SJSA1 (cell line): ENCODE measurements at places on chromosomes 11 and 22. TPM values are rescaled to one million over a fixed set of nuclear protein-coding genes. Genes with fewer than 3 reads are reported as not detected.

- DNase-seq = peak; percentile 72
- no peaks in the 10 kb centered on the region for H3K4me1 ChIP-seq
- H3K36me3 ChIP-seq = no peaks in the 10 kb centered on the region
- no peak overlapping the region for H3K27ac ChIP-seq
- H3K4me3 ChIP-seq = no peak overlapping the region
- H3K27me3 ChIP-seq = peaks cover 45% of the 10 kb centered on the region
Measured at GRCh38 chr11:41201156-41201555, 258.3 kb downstream of the LRRC4C start.

DNA sequence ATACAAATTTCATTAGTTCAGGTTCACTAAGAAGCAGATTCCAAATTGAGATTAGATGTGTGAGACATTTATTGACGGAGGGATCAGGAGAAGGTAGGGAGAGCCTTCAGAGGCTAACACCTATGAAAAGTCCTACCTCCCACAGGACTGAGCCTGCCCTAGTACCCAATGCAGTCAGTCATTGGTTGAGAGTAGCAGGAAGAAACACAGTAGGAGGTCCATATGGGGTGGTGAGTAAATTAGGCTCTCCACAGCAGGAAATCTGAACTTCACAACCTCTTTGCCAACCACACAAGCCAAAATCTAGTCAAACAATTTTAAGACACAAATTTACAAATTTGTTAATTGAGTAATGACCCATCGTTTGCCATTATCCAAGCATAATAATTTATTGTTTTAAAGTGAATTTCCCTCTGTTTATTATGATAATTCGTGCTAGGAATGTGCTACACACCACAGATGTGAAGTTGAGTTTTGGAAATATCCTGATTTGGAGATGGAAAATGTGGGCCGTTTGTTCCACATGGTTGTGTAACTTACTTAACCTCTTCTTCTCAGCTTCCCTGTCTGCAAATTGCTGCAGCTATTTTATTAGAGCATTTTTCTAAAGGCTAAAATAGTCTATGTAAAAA lies 542.1 kb downstream of the ETS1 start:
- no peak overlapping the region for H3K27ac ChIP-seq
- no peak for DNase-seq
- no peaks in the 10 kb centered on the region for H3K4me1 ChIP-seq
- no peak overlapping the region for H3K4me3 ChIP-seq

DNA sequence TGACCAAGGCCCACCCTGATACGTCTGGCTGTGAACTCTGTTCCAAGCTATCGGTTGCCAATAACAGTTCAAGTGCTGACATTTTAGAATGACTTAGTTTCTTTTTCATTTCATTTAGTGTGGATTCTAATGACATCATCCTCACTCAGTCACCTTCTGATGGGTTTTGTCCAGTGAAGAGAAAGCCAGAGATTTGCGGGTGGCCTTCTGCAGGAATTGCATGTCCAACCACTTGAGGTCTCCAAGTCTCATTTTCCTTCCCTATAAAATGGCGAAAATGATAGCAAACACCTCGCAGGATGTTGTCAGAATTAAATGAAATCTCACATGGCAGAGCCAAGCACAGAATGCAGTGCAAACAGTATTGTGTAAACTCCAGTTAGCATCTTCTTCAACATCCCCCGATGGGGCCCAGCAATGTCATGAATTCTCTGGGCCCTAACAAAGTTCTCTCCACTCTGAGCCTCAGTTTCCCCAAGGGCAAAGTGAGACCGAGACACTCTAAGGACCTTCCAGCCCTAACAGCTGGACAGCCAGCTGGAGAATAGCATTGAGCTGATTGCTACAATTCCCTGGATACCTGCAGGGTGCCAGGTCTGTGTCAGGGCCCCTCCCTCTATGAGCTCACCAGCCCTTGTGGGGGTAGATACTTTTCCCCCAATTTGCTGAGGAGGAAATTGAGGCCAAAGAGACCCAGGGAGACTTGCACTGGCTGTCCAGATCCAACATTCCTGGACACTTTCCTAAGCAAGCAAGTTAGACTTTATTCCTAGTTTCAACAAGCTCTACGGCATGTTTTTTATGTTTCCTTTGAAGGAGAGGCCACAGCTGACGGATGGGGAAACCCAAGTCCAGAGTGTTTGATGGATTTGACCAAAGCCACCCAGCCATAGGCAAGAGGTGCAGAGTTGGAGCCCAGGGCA lies 286.7 kb downstream of the MN1 start:
- no peak for DNase-seq
- H3K27ac ChIP-seq = no peak overlapping the region
- no peak overlapping the region for H3K4me3 ChIP-seq
- H3K36me3 ChIP-seq = no peaks in the 10 kb centered on the region

- DNase-seq = no peak
- peaks cover 3% of the 10 kb centered on the region; the same call in 1 of the 2 replicates for H3K4me1 ChIP-seq
- no peak overlapping the region for H3K27ac ChIP-seq
- H3K27me3 ChIP-seq = no peaks in the 10 kb centered on the region
- no peaks in the 10 kb centered on the region for H3K36me3 ChIP-seq
Measured at GRCh38 chr11:128828350-128828749, 38.7 kb downstream of the KCNJ1 start.

GRCh38 chr11:27702811-27703210 lies 2.6 kb upstream of the BDNF start:
- H3K4me1 ChIP-seq = 0 out of 2 replicates have a peak, but pooled peaks cover 3% of the 10 kb centered on the region
- H3K27me3 ChIP-seq = no peaks in the 10 kb centered on the region
- no peak overlapping the region for H3K4me3 ChIP-seq
- DNase-seq = no peak

Gene FAM83F
- not detected in 2 replicates for total RNA-seq

Gene NLRP14
- total RNA-seq = not detected in 2 replicates

GRCh38 chr22:28894334-28894733 lies 11.0 kb downstream of the ZNRF3 start:
- DNase-seq = no peak
- H3K27me3 ChIP-seq = no peaks in the 10 kb centered on the region
- peaks cover 10% of the 10 kb centered on the region for H3K4me1 ChIP-seq
- no peaks in the 10 kb centered on the region for H3K36me3 ChIP-seq
- H3K27ac ChIP-seq = no peak overlapping the region

DNA sequence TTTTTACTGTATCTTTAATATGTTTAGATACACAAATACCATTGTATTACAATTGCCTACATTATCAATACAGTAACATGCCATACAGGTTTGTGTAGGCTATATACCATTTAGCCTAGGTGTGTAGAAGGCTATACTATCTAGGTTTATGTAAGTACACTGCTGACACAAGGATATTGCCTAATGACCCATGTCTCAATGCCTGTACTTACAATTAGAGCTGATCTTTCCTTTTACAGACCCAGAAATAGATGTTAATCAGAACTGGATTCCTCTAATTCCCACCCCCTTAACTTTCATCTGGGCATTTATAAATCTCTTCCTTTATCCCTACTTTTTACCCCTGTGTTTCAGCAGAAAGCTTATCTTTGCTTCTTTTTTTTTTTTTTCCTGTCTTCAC lies 229.5 kb downstream of the METTL15 start:
- DNase-seq = no peak
- no peaks in the 10 kb centered on the region for H3K27me3 ChIP-seq
- H3K27ac ChIP-seq = no peak overlapping the region
- peaks cover 19% of the 10 kb centered on the region for H3K4me1 ChIP-seq
- no peaks in the 10 kb centered on the region for H3K36me3 ChIP-seq
- no peak overlapping the region for H3K4me3 ChIP-seq
